Activated naive CD8-positive, alpha-beta T cell treated with anti-CD3 and anti-CD28 coated beads, Interleukin-2, amount 10 ng/mL, durations not matched to agents 7 days and 5 days (primary cell): ENCODE measurements at places on chromosomes 7 and 10. TPM values are rescaled to one million over a fixed set of nuclear protein-coding genes. Genes with fewer than 3 reads are reported as not detected.

DNA sequence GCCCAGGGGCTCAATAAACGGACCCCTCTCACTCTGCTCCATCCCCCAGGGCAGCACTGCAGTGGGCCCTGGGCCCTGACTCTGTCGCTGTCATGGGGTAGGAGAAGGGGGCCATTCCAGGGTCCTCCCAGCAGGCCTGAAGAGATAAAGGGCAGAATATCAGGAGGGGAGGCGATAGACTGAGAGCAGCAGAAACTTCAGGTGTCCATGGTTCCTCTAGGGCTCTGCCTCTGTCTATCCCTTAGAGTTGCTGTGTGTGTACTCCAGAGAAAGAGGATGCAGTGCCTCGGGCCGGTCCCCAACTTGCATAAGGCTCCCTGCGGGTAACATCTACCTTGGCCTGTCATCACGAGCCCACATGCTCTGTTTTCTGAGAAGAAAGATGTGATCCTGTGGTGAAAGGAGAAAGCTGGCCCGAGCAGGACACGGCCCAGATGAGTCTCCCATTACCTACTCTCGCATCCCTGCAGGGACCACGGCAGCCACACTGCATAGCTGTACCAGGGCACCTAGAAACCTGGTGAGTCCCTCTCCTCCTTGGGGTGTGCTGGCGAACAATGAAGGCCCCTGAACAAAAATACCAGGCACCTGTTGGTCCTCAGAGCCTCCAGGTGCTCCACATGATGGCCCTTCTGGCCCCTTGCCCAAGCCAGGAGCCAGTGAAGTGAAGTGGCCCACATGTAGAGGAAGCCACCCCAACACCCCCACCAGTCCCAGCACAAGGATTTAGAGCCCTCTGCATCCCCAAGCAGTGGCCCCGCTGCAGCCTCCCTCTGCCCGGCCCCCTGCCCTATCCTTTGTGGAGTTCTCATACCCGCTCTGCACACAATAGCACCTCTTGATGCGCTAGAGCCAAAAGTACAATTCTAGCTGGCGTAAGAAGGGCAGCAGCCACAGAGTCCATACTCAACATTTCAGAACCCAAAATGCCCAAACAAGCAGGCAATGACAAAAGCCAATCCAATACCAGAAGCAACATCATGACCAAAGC, 106.8 kb downstream of the ARHGAP22 start:
- no peak for DNase-seq

GRCh38 chr7:87148332-87148955, 3.8 kb upstream of the DMTF1 start:
- no peak for DNase-seq

GRCh38 chr7:155298288-155298833, 683 bp downstream of the INSIG1 start:
- DNase-seq: no peak

IFIT5 gene
- total RNA-seq: 30.7 TPM
